ENCODE measurements at places on chromosomes 1 and 21.
A peak's percentile ranks its signal among the peaks of the same experiment; 100 is the strongest.

GRCh38 chr1:165699577-165699976, 1.2 kb upstream of the ALDH9A1 start:
- no peak for DNase-seq

GRCh38 chr1:101816262-101816661, 180.5 kb downstream of the OLFM3 start:
- no peak for DNase-seq

DNA sequence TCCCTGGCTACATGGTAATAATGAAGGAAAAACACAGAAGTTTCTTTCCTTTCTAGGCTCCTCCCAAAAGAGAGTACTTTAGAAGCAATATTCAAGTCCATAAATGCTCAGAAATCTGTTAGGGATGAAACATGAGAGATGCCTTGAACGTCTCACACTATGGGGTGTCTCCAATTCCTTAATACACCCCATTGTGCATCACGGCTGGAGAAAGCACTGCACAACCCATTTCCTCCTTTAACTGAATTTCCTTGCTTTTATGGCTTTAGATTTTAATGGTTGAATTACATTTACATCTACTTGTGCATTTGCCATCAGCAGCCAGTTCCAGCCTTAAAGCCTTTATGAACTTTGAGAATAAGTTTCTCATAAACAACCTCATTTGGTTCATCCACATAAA, 498.9 kb upstream of the PTBP2 start:
- DNase-seq, result no peak

GRCh38 chr1:170221031-170221430, 75.3 kb downstream of the NTMT2 start:
- peak; percentile 75 for DNase-seq

GRCh38 chr1:244760471-244760870, 75.0 kb upstream of the COX20 start:
- no peak for DNase-seq

GRCh38 chr1:39970274-39970673, 15.3 kb downstream of the MFSD2A start:
- no peak for DNase-seq

GRCh38 chr1:14413819-14414490, 184.5 kb upstream of the KAZN start:
- peak; percentile 85 for DNase-seq

DNA sequence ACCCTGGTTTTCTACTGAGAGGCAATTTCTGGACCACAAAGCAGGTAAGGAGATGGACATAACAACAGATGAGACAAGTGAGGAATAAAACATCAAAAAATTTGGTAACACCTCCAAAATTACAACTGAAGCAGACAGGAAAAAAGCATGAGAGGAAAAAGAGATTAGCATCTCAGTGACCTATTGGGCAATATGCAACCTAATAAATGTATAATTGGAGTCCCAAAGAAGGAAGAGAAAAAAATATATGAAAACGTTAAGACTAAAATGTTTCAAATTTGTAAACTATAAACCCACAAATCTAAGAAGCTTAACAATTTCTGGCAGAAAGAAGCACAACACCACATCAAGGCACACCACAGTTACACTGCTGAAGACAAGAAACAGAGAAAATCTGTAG, 208.2 kb upstream of the TNR start:
- no peak for DNase-seq

DNA sequence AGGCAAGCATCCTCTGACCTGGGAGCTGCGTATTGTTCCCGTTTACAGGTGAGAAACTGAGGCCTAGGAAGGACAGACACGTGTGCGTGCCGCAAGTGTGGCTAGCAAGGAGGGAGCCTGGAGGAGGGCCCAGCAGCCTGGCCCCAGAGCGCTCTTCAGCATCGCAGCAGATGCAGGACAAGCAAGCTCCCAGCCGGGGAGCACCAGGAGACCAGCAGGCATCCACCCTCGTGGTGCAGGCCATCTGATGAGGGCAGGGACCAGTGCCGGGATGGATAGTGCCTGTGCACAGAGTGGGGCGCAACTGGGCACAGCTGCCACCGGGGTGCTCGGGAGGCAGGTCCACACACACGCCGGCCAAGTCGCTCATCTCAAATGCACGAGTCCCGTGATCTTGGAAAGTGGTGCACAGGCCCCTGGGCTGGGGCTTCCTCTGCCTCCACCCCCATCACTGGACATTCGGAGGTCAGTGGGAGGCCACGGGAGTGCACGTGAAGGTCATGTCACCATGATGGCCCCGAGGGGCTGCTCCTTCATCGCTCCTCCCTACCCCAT, 55.1 kb downstream of the COL18A1 start:
- DNase-seq, result no peak

DNA sequence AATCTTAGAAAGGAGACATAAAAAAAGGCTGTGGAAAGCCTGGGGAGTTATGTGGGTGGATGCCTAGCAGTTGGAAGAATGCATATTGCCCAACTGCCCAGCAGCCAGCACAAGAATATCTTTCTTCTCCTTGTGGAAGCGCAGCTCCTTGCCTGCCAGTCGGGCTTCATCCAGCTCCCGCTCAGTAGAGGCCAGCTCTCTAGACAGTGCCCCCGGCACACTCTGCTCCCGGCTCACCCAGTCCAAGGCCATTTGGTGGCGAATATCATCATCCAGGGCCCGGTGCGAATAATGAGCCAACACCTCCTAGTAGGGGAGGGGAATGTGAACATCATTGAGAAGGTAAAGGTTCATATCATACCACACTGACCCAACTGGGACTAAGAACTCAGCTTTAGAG, 9.0 kb upstream of the RBM8A start:
- no peak for DNase-seq

GRCh38 chr1:53511933-53512806, 53.0 kb downstream of the DMRTB1 start:
- DNase-seq, result peak; percentile 80

- DNase-seq, result peak; percentile 18
These were observed 46.2 kb downstream of the SYT2 start for GRCh38 chr1:202664083-202664482.

GRCh38 chr21:32413697-32414578, 1.4 kb downstream of the EVA1C start:
- DNase-seq, result no peak

GRCh38 chr1:162357681-162358266, 18.9 kb downstream of the SPATA46 start:
- DNase-seq, result peak; percentile 23

GRCh38 chr1:23383577-23384311, 14.1 kb upstream of the ZNF436 start:
- DNase-seq, result no peak

DNA sequence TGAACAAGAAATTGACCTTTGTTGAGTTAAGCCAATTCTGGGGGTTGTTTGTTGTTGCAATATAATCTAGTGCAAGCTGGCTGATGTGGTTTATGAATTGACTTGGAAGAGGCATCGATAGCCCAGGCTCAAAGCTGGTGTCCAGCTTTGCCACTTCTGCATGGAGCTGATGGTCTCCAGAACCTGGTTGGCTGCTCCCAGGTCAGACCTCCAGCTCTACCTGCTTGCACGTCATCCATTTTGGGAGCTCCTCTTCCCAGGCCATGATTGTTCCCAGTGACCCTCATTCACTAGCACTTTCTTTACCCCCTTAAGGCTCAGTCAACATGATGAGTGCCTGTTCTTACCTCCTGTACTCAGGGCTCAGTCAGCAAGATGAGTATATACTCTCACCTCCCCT, 5.8 kb upstream of the AJAP1 start:
- DNase-seq, result no peak

- DNase-seq, result no peak
These were observed 105.5 kb downstream of the ZC3H11B start for GRCh38 chr1:219507437-219507836.

DNA sequence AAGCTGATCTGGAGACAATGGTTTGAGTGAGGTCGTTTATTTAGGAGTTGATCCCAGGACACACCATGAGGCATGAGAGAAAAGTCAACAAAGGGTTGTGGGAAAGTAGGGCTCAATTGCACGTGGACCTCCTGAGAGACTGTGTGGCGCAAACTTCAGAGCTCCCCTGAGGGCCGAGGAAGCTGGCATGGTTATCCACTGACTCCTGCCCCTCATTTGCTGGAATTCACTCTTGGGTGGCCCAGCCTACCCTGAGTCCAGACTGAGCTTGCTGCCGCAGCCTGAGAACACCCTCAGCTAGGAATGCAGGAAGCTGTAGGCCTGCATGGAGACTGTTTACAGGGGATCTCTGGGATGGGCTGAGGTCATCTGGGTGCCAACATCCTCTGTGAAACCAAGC, 301.0 kb downstream of the RWDD3 start:
- no peak for DNase-seq

DNA sequence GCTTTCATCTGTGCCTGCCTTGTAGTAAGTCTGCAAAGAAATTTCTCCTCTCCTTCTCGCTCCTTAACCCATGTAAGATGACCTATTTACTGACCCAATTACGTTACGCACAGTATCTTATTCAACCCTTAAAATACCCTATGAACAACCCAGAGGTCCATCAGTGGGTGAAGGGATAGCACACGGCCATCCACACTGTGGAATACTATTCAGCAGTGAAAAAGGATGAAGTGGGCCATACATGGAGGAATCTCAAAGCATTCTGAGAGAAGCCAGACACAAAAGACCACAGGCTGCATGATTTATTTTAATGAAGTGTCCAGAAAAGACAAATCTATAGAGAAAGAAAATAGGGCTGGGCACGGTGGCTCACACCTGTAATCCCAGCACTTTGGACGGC, 23.8 kb upstream of the RSPO1 start:
- no peak for DNase-seq

DNA sequence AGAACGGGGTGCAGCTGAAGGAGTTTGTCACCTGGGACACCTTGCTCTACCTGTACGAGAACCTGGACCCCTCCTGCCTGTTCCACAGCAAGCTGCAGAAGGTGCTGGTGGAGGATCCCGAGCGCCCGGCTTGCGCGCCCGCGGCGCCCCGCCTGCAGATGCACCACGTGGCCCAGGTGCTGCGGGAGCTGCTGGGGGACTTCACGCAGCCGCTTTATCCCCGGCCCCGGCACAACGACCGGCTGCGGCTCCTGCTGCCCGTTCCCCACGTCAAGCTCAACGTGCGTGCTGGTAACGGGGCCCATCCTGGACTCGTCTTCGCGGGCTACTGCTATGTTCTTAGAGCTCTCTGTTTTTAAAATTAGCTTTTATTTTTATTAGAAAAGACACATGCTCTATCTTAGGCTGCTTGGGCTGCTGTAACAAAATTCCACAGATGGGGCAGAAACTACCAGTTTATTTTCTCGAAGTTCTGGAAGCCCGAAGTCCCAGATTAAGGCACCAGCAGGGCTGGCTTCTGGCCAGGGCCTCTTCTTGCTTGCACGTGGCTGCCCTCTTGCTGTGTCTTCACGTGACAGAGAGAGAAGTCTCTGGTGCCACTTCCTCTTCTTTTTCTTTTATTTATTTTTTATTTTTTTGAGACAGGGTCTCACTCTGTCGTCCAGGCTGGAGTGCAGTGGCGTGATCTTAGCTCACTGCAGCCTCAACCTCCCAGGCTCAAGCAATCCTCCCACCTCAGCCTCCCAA, 38.1 kb downstream of the TRPM2 start:
- no peak for DNase-seq

DNA sequence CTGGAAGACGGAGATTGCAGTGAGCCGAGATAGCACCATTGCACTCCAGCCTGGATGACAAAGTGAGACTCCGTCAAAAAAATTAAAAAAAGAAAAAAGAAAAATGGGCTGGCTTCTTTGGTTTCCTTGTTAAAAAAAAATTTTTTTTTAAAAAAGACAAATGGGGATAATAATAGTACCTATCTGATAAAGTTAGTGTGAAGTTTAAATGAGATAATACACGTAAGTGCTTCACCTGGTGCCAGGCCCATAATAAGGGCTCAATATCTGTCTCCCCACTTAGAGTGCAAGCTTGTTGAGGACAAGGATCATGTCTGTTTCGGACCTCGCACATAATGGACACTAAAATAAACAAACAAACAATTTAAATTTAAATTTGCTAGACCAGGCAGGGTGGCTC, 30.0 kb upstream of the HTR1D start:
- DNase-seq, result no peak

DNA sequence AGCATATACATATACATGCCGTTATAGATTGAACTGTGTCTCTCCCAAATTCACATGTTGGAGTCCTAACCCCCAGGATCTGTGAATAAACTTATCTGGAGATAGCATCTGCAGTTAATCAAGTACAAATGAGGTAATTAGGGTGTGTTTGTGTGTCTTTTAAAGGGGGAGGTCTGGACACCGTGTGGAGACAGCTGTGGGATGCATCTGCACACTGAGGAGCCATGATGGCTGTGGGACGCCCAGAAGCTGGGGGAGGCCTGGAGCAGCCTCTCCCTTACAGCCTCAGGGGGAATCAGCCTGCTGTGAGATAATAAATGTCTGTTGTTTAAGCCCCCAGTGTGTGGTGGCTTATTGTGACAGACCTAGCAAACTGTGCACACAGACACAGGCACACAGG, 51.8 kb upstream of the COL18A1 start:
- DNase-seq, result no peak

- DNase-seq, result peak; percentile 40
These were observed 170.0 kb downstream of the LTN1 start for GRCh38 chr21:28822486-28823335.

- DNase-seq, result no peak
These were observed 35.8 kb downstream of the FMO3 start for GRCh38 chr1:171126504-171126903.

DNA sequence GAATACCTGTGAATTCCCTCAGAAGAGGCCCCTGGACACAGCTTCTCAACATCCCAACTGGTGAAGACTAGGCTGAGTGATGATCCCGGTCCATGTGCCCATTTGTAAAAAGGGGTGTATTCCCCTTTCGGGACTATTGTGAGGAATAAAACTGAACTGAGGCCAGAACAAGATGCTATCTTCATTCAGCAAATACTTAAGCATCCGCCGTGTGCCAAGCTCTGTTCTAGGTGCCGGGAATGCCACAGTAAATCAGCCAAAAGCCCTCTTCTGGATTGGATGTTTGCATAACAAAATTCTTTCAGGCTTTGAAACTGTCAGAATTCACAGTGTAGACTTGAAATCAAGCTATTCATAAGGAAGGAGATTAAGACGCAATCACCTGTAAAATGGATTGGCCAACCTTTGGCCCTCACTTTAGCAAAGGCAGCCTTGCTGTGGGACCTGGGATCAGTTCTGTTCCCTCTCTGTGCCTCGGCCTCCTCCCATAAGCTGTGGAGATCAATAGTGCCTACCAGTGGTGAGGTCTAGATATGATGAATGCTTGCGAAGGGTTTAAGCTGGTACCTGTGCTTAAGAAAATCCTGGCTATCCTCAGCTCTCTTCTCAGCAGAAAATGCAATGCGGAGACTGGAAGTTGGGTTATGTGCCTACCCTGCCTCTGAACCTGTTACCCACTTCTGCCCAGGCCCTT, 1.8 kb downstream of the ALPL start:
- DNase-seq, result no peak

GRCh38 chr1:197850042-197850441, 52.4 kb upstream of the C1orf53 start:
- no peak for DNase-seq

- DNase-seq, result no peak
These were observed 24.5 kb downstream of the RAB7B start for GRCh38 chr1:205978676-205979075.
